Glutamatergic neuron (in vitro differentiated cells): ENCODE measurements at places on chromosomes 7 and 10.
A peak's percentile ranks its signal among the peaks of the same experiment; 100 is the strongest.

DNA sequence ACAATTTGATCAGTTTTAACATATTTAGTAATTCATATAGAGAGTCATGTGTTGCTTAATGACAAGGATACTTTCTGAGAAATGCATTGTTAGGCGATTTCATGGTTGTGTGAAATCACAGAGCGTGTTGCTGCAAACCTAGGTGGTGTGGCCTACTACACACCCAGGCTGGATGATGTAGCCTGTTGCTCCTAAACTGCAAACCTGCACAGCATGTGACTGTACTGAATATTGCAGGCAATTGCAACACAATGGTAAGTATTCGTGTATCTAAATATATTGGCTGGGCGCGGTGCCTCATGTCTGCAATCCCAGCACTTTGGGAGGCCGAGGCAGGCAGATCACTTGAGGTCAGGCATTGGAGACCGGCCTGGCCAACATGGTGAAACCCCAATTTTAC lies 73.7 kb upstream of the BAIAP2L1 start:
- DNase-seq, result no peak

GRCh38 chr7:118259115-118259514 lies 34.6 kb downstream of the ANKRD7 start:
- no peak for DNase-seq

GRCh38 chr10:59362144-59362958 lies at the start of gene FAM13C:
Gene FAM13C (minus strand): TSS chr10:59362549. CDS start chr10:59362460, 89 bp downstream.
- peak; percentile 78 for DNase-seq

DNA sequence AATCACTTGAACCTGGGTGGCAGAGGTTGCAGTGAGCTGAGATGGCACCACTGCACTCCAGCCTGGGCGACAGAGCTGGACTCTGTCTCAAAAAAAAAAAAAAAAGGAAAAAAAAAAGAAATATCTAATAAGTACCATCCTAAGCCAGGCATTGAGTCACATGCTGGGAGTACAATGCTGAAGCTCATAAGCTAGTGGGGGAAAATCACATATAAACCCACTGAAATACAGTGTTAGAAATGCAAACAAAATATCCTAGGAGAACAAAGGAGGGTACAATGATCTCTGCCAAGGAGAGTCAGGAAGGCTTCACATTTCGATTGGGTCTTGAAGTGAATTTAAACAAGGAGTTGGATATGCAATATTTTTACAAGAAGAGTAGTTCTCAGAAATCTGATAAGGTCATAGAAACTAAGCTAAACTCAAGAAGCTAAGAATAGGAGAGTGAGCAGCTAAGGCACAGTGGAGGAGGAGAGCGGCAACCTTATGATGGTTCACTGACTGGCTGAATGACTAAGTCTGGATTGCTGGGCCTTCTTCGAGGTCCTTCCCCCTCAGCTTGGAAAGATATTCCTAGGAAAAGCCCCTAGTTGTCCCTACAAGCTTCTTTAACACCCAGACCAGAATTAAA lies 115.5 kb downstream of the PHTF2 start:
- DNase-seq, result no peak

DNA sequence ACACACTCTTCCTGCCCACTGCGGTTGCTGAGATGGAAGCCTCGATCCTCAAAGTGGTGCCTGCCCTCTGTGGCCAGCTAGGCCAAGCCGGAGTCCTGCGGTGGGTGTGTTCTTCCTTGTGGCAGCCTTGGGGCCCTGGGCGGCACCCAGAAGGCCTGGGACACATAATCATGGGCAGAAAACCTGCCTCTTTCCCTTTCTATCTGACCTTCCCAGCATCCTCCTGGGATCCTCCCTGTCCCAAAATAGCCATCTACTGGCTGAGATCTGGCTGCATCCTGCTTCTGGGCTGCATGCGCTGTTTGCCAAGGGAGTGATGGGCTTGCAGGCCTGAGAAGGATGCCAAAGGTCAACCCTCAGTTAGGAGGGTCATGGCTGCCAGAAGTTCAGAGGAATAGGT lies 23.9 kb downstream of the COL13A1 start:
- DNase-seq, result no peak
